Activated naive CD8-positive, alpha-beta T cell treated with anti-CD3 and anti-CD28 coated beads, Interleukin-2, amount 10 ng/mL, durations not matched to agents 7 days and 5 days (primary cell): ENCODE measurements at places on chromosomes 11 and 22.

DNA sequence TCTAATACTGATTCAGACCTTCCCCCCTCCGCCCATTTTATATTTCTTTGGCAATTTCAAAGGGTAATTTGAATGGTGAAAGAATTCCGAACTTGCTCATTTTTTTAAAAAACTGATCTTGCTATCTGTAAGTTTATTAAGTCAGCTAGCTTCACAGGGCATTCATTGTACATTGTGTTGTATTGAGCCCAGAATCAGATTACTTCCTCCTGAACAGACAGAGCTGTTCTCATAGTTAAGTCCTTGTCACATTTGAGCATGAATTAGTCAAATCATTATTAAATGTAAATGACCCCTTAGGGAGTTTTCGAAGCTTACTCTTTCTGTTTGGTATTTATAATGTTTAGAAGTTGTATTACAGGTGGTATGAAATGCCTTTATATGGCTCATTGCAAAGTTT, 34.4 kb downstream of the CYP2R1 start:
- no peak for DNase-seq

GRCh38 chr11:68165601-68166000, 44.4 kb upstream of the CHKA start:
- DNase-seq = no peak

DNA sequence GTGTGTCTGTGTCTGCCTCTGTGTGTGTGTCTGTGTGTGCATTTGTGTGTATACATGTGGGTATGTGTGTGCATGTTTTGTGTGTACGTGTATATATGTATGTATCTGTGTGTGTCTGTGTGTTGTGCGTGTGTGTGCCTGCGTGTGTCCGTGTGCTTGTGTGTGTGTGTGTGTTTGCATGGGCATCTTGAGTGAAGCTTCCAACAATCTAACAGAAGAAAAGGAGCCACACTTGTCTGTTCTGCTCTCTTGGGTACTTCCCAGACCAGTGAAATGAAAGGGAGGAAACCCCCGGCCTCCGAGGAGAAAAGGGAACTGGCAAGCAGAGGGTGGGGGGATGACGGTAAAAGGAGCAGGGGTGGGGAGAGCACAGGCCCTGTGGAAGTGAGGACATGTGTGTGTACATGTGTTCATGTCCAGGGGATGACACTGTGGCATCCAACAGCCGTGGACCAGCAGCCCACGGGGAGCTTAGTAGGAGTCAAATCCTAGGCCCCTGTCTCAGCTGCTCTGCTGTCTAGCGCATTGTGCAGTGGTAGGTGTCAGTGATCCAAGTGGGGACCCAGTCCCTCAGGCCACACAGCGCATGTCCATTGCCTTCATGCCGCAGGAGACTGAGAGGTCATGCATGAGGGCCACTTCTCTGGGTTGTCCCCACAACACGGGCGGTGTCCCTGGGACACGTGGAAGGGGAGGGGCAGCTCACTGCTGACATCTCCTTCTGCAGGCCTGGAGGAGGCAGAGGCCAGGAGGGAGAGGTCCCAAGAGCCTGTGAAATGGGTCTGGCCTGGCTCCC, 8.1 kb downstream of the CSF2RB start:
- no peak for DNase-seq

GRCh38 chr11:71342116-71342515, 89.7 kb upstream of the SHANK2 start:
- no peak for DNase-seq

GRCh38 chr11:11871991-11872401, 30.2 kb downstream of the USP47 start:
- no peak for DNase-seq

DNA sequence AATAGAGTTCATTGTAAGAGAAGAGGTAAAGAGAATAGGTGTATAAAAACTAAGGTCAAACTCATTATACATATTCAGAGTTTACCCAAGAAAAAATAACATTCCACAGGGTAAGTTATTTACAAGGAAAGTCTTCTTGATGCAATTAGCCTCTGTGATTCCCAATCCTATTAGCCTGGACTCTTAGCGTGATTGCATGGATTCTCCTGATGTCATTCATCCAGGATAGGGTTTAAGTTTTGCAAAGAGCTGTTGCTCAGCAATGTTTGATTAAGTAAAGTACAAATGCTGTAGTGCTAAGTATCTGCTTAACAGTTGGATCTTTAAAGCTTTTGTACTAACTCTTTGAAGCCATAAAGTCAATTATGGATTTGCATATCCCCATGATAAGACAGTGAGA, 767.8 kb upstream of the LUZP2 start:
- no peak for DNase-seq

- no peak for DNase-seq
These were observed 27.2 kb downstream of the EIF3M start for GRCh38 chr11:32610797-32611352.
